IMR-90 (cell line): ENCODE measurements at places on chromosomes 5 and 9. TPM values are rescaled to one million over a fixed set of nuclear protein-coding genes. Genes with fewer than 3 reads are reported as not detected.

FYB1 gene
- not detected in 2 replicates for total RNA-seq

IL5 gene
- total RNA-seq, result not detected in 2 replicates

GMCL2 gene
- total RNA-seq, result not detected in 2 replicates

SPATA31D4 gene
- total RNA-seq, result not detected in 2 replicates

CA9 gene
- total RNA-seq, result 0.54 and 0.56 TPM in 2 replicates

CDC14B gene
- total RNA-seq, result 24.7 and 26.3 TPM in 2 replicates

CER1 gene
- not detected in 2 replicates for total RNA-seq

SLIT3 gene
- total RNA-seq, result 0.18 and 0.28 TPM in 2 replicates

PTPDC1 gene
- total RNA-seq, result 6.1 TPM in 2 replicates

ECSCR gene
- total RNA-seq, result 3.1 and 3.9 TPM in 2 replicates

CCDC183 gene
- total RNA-seq, result under 0.01 TPM in 1 of 2 replicates, not detected in the other

NSMF gene
- total RNA-seq, result 7.7 and 10.0 TPM in 2 replicates

LHX6 gene
- total RNA-seq, result under 0.01 TPM in 2 replicates
